ENCODE measurements at places on chromosomes 12 and 14.

DNA sequence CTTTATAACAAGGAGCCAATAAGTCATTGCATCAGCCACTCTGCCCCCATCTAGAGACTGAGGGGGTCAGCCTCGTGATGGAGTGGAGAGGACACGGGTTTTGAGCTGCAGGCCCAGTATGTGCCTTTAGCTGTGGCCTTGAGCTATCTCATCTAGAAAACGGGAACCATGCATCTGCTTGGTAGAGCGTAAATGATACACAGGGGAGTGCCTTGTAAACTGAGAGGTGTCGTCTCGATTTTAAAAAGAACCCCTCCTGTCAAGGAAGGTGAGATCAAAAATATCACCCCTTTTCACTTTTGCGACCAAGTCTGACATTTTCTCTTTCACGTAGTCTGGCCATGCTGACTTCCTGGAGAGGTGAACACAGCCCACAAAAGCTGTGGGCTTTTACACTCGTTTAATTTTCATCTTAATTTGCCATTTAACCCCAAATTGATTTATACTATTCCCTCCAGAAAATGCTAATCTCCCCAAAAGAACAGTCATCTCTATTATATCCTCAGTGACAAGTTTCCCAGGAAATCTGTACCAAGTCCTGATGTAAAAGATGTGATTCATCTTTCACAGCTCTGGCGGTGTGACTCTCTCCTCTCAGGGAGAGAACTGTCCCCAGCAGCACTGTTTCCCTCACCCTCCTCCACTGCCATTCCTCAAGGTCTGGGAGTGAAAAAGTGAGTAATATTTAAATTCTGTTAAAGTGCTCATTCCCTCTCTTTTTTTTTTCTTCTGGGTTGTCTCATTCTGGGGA is 30.6 kb downstream of the VCPKMT start:
- no peak for DNase-seq

DNA sequence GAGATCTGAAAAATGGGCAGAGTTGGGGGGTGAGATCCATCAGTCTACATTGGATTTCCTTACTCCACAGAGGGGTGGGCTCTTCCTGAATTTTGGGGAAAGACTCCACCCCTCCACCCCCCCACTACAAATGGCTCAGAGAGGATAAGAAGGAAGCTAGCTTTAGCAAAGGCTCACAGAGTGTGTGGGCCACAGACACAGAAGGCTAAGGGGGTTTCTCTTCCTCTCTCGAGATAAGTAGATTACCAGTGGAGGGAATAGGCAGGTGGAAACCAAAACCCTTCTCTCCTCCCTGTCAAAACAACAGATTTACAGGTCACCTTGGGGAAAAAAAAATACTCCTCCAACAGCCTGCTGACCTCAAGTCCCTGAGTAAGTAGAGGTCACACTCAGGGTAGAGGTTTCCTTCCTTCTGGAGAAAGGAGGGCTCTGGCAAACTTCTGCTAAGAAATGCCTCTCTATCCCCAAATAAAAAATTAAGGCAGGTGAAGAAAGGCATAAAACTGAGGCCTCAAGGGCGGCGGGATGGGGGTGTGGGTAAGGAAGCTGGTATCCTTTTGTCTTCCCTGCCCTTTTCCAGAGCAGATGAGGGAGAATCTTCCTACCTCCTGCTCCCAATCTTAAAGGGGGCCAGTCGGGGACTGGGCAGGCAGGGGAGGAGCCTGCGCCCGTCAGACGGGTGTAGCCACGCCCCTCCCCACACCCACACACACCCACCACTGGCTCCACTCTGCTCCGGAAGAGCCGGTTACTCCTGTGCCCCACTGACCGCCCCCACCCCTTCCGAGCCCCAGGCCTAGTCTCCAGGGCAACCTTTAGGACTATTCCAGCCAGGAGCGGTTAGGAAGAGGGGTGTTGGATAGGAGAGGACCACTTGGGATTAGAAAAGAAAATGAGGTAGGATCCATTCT is 1.9 kb upstream of the BAZ2A start:
- no peak for DNase-seq

DNA sequence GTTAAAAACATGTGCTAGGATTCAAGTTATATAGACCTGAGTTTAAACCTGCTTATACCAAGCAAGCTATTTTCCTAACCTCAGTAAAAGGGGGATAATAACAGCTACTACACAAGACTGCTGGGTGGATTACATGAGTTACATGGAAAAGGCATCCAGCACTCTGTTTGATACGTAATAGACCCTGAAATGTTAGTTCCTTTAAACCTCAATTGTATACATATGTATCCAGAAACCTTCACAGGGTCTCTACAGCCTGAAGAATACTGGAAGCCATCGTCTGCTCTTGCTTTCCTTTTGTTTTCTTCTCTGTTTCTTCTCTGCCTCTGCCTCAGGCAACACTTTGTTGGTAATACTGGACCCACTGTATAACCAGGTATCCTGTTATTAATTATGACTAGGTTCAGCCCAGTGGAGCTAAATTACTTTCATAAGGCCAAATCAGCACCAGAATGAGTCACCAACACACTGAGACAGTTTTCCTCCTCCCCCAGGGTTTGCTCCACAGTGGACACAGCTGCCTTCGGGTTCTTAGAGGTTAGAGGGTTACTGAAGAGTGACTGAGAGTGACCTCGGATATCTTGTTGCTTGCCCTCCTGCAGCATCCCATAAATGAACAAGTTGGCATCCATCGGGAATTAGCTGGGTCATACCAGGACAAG is 127.1 kb downstream of the CAPZA3 start:
- no peak for DNase-seq

DNA sequence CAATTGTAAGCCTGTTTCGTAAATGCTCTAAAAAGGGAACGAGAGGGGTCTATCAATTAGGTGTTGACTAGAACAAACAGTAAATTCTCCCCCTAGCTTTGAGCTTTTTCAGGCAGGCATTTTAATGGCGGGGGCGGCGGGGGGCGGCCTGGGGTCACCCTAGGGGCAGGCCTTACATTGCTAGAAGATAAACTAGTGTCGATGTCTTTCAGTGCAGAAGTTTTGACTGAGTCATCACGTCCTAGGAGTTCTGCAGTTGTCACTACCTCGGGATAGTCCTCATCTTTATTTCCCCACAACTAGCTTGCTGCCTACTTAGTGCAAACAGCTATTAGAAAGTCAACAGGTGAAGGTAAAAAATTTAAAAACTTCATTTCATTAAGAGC is 1.6 kb downstream of the ATP6V1D start:
- DNase-seq: no peak

DNA sequence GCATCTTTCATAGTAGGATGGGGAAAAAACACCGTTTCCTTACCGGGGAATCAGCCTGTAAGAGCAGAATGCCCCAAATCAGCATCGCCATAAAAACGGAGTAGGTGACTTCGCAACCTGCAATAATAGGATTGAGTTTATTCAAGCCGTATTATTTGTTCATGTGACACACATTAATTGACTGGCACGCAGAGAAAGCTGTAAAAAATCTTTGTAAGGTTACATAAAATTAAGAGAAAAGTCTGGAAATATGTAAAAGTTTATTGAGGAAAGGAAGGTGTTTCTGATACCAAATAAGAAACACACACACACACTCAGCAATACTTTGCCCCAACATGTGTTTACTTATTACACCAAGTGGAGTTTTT is 628 bp upstream of the CAPRIN2 start:
- DNase-seq: no peak

GRCh38 chr12:53055471-53056266 is 5.8 kb downstream of the TNS2 start:
- DNase-seq: no peak

- peak; percentile 58 for DNase-seq
Observed at GRCh38 chr14:77041881-77042545, 13.5 kb upstream of the IRF2BPL start.

GRCh38 chr12:113766879-113767878 is 198.9 kb downstream of the RBM19 start:
- no peak for DNase-seq

DNA sequence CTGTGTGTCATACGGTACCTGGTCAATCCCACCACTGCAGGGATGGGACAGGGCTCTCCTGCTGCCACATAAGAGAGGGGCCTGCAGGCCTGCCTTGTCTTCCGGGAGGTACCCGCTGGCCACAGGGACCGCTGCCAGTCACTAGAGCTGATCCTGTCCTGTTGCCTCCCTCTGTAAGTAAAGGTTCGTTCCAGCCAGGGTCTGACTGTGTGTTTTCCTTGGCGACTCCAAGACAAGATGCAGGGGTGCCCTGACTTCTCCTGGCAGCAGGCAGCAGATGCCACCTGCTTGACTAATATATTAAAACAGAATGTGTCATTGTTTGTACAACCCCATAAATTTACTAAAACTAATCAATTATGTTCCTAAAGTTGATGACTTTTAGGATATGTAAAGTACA is 41.5 kb upstream of the ASPG start:
- no peak for DNase-seq

DNA sequence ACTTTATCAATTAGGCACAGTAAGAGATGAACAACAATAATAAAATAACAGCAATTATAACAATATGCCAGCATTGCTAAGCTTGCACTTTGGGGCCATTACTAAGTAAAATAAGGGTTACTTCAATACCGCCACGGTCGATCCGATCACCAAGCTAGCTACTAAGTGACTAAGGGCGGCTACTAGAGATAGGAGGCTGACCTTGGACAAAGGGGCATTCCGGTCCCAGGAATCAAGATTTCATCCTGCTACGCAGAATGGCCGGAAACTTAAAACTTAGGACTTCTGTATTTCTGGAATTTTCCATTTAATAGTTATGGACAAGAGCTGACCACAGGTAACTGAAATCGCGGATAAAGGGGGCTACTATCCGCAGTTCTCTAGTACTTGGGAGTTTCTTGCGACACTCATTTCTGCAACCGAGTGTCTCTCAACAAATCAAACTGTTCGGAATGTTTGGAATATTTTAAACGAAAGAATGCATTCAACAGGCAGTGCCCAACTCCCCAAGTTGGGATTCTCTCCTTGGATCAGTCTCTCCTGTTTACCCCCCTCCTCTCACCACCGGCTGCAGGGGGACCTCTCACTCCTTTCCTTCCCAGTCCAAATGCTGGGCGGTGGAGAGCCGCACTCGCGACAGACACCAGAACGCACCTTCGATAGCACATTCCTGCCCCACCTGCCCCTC is 650 bp downstream of the HEBP1 start:
- no peak for DNase-seq

- no peak for DNase-seq
Observed at GRCh38 chr14:99937475-99938244, 127.6 kb upstream of the EVL start.
